Thoracic aorta (tissue), 2 donors: ENCODE measurements at places on chromosomes 6 and 20.

GRCh38 chr20:24989162-24989561 is 3.4 kb downstream of the APMAP start:
- DNase-seq, result no peak

GRCh38 chr6:89492025-89492640 is 59.2 kb downstream of the ANKRD6 start:
- DNase-seq, result no peak

GRCh38 chr6:26109772-26110171 is 22.5 kb downstream of the HFE start:
- DNase-seq, result no peak

DNA sequence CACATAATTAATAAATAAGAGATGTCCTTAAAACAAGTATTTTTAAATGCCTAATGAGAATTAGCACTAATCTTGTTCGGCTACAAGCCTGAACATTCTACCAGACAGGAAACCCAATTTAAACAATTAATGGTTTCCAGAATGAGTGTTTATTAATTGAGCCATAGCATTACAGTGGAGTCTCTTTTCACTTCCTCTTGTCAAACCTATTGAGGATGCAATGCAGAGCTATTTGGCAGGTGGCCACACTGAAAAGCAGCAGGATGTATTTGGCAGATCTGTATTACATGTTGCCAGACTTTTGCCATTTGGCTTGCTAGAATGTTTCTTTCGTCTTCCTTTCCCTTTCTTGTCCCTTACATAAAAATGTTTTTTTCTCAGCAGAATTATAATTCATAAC is 475.2 kb upstream of the MARCKS start:
- DNase-seq, result no peak

GRCh38 chr6:26660000-26660361 is 435 bp upstream of the ZNF322 start:
- no peak for DNase-seq
